ENCODE measurements at places on chromosomes 12 and 14.

- no peak for DNase-seq
Measured at GRCh38 chr14:92460916-92461579, 52.5 kb upstream of the RIN3 start.

GRCh38 chr12:127170226-127171180 lies 1096.5 kb upstream of the TMEM132C start:
- no peak for DNase-seq

GRCh38 chr12:95554532-95555071 lies 3.3 kb upstream of the USP44 start:
- DNase-seq: no peak

GRCh38 chr12:4009979-4010704 lies 136.9 kb upstream of the PARP11 start:
- DNase-seq: no peak

- DNase-seq: no peak
Measured at GRCh38 chr12:38775457-38775856, 129.9 kb downstream of the CPNE8 start.

DNA sequence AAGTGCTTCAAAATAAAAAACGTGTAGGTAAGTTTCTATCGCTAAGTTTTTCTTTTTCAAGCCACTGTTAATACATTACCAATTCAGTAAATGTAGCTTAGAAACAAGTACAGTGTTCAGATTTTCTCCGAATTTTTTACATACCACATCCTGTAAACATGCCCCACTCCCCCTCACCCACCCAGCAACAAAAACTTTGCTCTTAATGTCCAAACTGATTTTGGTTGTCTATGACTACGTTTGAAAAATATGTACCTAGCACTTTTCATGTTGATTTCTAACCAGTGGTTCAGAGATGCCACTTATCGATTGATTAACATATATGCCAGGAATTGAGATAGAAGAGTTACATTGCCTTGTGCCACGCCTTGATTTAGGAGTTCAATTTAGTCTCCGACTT lies 663 bp upstream of the LIN7A start:
- DNase-seq: peak; percentile 12

DNA sequence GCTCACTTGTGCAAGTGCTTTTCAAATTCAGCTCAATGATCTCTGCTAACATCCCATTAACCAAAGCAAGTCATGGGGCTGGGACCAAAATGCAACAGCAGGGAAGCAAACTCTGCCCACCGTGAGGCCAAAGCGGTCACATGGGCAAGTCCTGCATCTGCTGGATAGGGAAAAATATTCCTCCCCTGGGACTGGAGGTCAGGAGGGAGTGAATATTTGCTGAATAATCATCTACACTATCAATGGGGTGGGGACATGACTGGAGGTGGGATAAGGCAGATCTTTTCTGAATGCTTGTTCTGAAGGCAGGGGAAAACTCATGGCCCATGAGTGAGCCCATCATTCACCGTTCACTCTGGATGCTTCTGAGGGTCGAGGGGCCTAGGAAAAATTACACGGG lies 45.1 kb upstream of the VRK1 start:
- no peak for DNase-seq

DNA sequence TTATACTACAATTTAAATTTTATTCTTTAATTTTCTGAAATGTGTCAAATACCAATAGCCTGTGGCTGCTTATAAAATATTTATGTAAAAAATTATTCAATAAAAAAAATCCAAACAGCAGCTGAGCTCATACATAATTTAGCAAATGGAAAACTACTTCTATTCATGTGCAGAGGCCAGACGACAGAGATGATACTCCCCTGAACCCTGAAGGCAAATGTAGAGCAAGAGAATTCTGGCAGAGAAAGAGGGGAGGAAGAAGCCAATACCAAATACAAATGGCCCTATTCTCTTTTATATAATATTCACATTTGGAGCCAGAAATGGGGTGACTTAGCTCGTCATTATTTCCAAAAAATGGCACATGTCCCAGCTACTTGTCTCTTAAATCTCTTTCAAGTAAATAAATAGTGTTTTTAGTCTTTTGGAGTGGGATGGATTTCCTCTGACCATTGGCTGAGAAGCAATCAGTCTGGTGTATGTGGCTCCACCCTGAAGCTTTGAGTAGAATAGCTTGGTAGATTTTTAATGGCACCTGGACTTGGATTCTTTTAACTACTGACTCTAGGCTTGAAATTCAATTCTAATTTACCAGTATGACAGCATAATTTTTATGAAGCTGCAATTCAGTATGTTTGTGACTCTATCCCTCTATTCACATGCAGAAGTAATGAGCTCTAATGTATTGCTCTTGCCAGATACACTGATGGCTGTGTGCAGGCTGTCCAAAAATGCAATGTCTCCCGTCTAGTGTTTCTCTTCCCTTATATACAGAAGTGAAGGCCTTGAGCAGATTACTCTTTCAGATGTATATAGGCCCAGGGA lies 113.4 kb upstream of the SCAF11 start:
- no peak for DNase-seq

DNA sequence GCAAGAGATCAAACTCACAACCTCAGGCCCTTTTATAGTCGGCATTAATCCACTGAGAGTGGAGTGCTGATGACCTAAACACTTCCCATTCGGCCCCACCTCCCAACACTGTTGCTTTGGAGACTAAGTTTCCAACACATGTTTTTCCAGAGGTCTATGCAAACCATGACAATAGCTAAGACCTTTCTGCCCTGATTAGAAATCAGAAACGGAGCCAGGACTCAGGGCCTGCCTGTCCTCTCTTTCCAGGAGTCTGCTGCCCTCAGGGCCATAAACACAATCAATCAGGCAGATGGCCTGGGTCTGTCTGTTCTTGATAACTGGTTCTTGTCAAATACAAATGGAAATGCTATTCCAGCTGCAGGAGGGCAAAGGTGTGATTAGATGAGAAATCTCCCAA lies 97.2 kb upstream of the PSMC1 start:
- DNase-seq: no peak

DNA sequence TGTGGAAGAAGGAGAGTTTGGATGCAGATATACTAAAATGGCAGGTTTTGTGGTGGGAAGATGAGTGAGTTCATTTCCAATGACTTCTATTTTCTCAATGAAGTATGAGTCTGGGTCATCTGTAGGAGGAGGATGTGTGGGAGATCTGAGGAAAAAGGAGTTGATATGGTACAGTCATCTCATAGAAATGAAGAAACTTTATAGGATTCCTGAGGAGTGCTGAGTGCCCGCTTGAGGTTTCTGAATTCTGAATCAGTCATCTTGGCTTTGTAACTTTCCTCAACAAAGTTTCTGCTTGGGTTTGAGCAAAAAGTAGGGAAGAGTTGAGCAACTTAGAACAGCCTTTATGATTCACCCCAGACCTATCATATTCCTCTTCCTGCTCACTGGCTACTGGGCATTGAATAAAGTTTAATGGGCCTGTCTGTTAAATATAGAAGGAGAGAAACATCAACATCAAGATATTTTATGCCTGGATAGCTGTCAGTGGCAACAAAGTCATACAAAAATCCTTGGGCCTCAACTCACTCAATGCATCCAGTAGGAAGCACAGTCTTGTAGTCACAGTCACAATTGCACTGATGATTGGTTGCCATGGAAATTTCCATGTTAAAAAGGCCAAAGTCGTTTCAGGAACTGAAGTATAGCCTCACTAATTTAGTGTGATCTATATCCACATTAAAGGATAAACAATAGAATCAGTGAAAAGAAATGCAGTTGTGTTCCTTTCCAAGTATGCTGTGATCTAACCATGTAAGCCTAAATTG lies 284.7 kb downstream of the DUSP6 start:
- DNase-seq: no peak

- no peak for DNase-seq
Measured at GRCh38 chr14:51954657-51955056, 34.7 kb upstream of the RTRAF start.

DNA sequence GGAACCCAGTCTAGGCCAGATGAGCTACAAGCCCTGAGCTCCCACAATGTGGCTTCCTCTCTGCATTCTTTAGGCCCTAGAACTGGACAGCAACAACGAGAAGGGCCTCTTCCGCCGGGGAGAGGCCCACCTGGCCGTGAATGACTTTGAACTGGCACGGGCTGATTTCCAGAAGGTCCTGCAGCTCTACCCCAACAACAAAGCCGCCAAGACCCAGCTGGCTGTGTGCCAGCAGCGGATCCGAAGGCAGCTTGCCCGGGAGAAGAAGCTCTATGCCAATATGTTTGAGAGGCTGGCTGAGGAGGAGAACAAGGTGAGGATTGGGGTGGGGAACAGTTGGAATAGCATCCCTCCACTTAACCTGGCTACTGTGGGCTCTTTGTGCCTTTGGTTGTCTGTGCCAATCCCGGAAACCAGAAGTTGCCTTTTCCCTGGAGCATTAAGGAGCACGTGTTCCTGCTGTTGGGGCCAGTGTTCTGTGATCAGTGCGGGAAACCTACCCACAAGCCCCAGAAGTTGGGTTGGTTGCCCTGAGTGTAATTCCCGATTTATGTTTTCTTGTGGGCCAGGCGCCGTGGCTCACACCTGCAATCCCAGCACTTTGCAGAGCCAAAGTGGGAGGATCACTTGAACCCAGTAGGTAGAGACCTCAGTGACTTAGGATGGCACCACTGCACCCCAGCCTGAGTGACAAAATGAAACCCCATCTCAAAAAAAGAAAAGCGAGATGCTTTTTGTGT lies 6.4 kb downstream of the FKBP4 start:
- DNase-seq: no peak

DNA sequence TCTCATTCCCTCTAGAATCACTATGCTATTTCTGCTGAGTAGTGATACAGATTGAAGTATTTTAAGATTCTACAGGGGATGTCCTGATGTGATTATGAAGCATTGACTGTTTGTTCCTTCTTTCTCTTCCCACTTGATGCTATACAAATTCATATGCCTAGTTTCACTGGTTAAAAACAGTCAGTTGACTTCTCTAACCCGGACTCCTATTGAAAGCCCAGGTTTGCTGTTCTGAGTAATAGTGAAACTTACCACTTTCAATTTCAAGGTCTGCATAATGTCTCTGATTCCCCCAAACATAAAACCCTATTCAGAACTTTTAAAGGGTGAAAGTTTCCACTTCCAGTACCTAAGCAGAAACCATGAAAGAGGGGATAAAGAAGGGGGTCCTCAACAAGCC lies 117.7 kb upstream of the RPL10L start:
- DNase-seq: no peak

DNA sequence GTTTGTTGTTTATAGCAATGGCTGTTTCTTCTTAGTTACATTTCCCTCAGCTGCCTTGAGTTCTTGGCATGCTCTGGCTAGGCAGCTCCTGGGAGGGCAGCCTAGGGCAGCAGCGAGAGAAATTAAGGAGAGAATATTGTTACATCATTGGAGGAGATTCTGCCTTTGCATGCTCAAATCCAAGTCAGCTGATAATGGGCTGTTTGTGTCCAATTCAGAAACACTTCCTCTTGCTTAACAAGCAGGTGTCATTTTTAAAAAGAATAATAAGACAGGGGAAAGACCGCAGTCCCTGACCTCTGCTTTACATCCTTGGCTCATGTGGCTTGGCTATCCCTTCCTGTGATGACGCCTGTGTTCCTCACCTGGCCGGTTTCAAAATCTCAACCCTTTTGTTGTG lies 76.9 kb downstream of the ESR2 start:
- DNase-seq: no peak

DNA sequence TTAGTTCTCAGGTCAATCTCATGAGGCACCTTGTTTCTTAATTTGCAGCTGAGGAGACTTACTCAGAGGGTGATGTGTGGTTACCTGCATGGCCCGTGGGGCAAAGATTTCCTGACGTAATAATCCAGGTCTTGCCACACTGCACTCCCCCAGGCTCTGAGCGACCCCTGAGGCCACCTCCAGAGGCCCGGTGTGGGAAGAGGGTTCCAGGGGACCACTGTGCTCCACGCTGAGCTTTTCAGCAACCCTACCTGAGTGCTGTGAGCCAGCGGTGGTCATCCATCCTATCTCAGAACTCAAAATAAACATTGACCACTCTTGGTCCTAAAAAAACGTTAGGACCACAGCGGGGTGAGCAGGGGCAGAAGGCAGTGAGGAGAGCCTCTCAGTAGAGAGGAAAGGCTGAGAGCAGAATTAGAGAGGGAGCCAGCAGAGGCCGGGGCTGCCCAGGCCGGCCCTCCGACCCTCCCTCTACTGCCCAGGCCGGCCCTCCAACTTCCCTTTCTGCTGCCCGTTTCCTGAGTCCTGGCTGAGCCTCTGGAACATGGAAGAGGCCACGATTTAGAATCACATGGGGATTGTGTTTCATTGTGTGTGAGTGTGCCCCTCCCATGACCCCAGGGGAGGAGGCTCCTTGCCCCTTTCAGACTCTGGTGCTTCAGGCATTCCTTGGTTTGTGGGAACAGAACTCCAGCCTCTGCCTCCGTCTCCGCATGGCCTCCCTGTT lies 188.2 kb upstream of the DIO3 start:
- DNase-seq: no peak
